Ammon's horn (tissue), 1 donor: ENCODE measurements at places on chromosomes 2 and 18.

GRCh38 chr2:96507957-96508520 lies 2.9 kb upstream of the NEURL3 start:
- DNase-seq: peak; percentile 63

GRCh38 chr18:59156316-59156715 lies 16.6 kb downstream of the SEC11C start:
- no peak for DNase-seq

- DNase-seq: no peak
Measured at GRCh38 chr2:55425431-55425831, 5.8 kb upstream of the CCDC88A start.

GRCh38 chr2:14157816-14158215 lies 474.7 kb upstream of the LRATD1 start:
- DNase-seq: no peak

DNA sequence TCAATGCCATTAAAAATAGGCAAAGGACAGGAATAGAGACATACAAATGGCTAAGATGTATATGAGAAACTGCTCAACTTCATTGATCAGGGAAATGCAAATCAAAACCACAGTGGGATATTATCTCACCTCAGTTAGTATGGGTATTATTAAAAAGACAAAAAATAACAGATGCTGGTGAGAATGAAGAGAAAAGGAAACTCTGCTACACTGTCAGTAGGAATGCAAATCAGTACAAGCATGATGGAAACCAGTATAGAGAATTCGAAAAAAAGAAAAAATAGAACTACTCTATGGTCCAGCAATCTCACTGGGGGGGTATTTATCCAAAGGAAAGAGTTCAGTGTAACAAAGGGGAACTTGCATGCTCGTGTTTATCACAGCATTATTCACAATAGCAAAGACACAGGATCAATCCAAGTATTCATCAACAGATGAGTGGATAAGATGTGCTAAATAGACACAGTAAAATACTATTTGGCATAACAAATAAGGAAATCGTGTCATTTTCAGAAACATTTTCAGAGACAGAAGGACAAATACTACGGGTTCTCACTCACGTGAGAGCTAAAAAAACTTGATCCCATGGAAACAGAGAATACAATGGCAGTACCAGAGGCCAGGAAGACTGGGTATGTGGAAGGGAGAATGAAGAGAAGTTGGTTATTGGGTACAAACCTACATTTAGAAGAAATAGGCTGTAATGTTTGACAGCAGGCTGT lies 60.6 kb downstream of the CCDC74A start:
- no peak for DNase-seq
